ENCODE measurements at places on chromosomes 7 and 10. TPM values are rescaled to one million over a fixed set of nuclear protein-coding genes. Genes with fewer than 3 reads are reported as not detected.

PDE6C gene
- total RNA-seq = not detected

DNA sequence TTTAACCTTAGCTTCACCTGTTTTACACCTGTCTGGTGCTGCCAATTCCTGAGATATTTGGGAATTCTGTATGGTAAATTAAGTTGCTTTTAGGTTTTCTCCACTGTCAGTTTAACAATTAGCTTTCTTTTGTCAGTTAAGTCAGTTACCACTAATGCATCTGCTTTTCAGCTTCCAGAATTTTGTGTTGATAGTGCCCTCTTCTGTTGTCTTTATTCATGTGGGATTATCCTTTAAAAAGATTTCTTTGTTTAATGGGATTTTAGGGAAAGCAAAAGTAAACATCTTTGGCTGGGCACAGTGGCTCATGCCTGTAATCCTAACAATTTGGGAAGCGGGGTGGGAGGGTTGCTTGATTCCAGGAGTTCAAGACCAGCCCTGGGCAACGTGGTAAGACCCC, 8.1 kb downstream of the TFAM start:
- no peak for DNase-seq

DNA sequence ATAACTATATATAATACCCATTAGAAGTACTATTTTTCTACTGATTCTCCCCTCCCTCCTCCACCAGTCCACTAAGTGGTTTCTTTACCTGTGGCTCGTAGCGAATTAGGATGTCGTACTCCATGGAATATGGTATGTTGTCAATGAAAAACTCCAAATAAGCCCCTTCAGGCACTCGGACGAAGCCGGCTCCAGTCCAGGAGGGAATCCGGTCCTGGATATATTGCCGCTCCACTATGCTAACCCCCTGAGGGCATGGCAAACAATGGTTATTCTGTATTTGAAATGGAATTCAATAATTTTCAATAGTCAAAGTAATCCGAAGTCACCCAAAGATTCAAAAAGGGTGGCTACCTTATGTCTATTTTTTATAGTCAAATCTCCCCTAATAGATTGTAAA, 40.1 kb downstream of the LAMB1 start:
- no peak for DNase-seq

DNA sequence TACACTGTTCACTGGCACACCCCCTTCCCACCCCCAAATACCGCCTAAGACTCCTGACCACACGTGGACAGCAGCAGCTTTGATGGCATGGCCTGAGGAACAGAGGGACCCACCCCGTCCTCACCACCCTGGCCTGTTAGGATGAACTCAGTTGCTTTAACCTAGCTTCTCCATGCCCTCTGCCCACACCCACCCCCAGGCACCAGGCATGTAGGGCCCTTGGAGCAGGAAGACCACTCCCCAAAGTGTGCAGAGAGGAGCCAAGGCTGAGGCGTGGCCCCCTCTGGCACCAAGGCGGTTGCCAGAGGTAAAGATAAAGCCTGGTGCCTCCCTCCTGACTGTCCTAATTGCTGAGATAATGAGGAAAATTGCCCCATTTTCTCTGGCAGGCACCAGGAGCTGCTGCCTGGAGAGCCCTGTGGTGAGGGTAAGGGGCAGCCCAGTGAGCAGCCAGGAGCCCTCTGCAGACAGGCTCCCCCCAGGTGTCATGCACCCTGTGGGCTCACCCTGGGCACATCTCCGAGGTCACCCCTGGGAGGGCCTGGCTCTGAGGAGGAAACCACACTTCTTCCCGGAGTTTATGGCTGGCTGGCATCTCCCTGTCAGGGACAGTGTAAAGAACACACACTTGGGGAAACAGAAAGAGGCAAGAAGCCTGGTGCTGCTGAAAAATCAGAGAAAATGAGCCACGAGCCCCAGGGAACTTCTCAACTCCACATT, 47.7 kb downstream of the LRRC20 start:
- DNase-seq = peak; percentile 61

HOXA7 gene
- total RNA-seq = 6.7 TPM

- no peak for DNase-seq
These were observed 4.7 kb downstream of the PPA1 start for GRCh38 chr10:70228491-70228890.

- DNase-seq = no peak
These were observed 128.5 kb downstream of the CNOT4 start for GRCh38 chr7:135381369-135381768.

- DNase-seq = no peak
These were observed 263.1 kb upstream of the CXCL12 start for GRCh38 chr10:44647877-44648542.

- DNase-seq = no peak
These were observed 76.9 kb downstream of the ZNF365 start for GRCh38 chr10:62450912-62451610.

GRCh38 chr10:129464251-129464650, 2.8 kb upstream of the MGMT start:
- no peak for DNase-seq

DNA sequence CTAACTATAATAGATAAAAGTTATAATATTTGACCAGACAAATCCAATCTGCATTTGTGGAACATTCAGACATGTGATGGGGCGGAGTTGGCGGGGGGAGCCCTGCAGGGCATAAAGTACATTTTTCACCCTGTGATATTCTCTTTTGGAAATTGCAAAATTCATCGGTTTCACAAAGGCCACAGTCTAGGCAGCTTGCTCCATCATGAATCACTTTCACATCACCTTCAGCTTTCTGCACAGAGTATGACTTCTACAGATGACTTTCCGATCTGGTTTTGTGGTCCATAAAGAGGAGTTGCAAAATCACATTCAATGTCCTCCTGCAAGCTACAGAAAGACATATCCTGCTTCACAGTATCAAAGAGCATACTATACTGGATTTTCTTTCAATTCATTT, 51.4 kb upstream of the APBB1IP start:
- no peak for DNase-seq

FOXI2 gene
- 0.14 TPM for total RNA-seq

DNA sequence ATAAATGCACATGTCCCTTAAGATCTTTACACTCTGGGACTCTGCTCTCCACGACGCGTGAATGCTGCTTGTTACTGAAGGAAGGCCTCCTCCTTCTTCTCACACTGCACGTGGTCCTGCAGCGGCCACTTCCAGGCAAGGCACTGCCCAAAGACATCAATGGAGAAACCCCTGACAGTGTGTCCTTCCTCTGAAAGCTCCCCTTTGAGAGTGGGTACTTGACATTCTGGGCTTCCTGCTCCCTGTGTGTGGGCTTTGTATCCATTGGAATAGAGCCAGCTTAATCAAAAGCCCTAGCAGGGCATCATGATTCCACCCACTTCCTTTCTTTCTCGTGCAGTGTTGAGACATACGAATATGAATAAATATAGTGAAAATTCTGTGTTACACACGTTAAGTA, 69.7 kb upstream of the STK17A start:
- no peak for DNase-seq

DNA sequence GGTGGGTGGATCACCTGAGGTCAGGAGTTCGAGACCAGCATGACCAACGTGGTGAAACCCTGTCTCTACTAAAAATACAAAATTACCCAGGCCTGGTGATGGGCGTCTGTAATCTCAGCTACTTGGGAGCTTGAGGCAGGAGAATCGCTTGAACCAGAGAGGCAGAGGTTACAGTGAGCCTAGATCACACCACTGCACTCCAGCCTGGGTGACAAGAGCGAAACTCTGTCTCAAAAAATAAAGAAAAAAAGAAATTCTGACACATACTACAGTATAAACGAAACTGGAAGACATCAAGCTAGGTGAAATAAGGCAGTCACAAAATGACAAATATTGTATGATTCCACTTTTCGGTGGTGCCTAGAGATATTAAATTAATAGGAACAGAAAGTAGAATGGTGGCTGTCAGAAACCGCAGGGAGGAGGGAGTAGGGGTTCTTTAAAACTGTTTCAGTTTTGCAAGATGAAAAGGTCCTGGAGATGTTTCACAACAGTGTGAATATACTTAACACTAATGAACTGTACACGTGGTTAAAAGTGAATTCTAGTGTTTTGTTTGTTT, 23.2 kb downstream of the PILRA start:
- DNase-seq = no peak

DNA sequence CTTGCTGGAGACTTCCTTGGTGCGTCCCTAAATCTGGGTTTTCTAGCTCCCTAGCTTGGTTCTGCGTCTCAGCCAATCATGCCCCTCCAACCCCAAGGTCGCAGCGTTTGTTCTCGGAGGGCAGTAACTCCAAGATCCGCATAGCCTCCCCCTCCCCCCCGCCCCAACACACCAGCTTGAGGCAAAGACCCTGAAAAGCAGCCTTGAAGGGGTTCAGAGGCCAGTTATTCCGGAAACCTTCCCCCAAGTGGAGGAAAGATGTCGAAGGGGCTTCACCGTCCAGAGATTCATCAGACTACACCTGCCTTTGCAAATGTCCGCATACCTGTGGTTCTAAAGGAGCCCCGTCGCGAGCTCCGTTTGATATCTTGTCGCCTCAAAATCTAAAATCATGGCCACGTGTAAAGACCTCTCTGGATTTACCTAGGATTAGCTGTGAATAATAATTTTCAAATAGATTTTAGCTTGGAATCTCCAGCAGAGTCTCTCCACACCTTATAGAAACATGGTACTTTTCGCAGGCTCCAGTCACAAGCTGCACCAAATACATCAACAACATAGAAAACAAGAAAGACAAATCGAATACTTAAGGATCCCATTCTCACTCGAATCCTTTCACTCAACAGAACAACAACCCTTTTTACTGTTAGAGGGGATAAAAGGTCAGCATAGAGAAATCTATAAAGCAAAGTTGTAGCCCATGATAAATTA, 7.9 kb downstream of the DLX6 start:
- DNase-seq = no peak

ODAD2 gene
- 2.9 TPM for total RNA-seq

- DNase-seq = no peak
These were observed 67.7 kb downstream of the ARHGAP22 start for GRCh38 chr10:48536916-48537890.

CDC14C gene
- total RNA-seq = not detected
